Tibial nerve (tissue), 4 donors: ENCODE measurements at places on chromosomes 5 and 9. TPM values are rescaled to one million over a fixed set of nuclear protein-coding genes. Genes with fewer than 3 reads are reported as not detected.

- DNase-seq, result peak; percentile 35
- peaks cover 40% of the 10 kb centered on the region for H3K4me1 ChIP-seq
- H3K27me3 ChIP-seq, result no peaks in the 10 kb centered on the region
- H3K4me3 ChIP-seq, result peak overlapping the region; percentile 87
- no peaks in the 10 kb centered on the region for H3K36me3 ChIP-seq
Observed at GRCh38 chr9:2015581-2016407, 647 bp downstream of the SMARCA2 start.

GRCh38 chr5:72042097-72042496 lies 65.2 kb upstream of the MAP1B start:
- no peaks in the 10 kb centered on the region for H3K4me1 ChIP-seq
- H3K27ac ChIP-seq, result no peak overlapping the region
- no peaks in the 10 kb centered on the region for H3K27me3 ChIP-seq
- no peak overlapping the region for H3K4me3 ChIP-seq
- no peaks in the 10 kb centered on the region for H3K36me3 ChIP-seq

- H3K36me3 ChIP-seq, result no peaks in the 10 kb centered on the region
- no peak overlapping the region for H3K27ac ChIP-seq
- no peaks in the 10 kb centered on the region for H3K27me3 ChIP-seq
Observed at GRCh38 chr5:166430491-166431319, 1860.7 kb upstream of the WWC1 start.

DNA sequence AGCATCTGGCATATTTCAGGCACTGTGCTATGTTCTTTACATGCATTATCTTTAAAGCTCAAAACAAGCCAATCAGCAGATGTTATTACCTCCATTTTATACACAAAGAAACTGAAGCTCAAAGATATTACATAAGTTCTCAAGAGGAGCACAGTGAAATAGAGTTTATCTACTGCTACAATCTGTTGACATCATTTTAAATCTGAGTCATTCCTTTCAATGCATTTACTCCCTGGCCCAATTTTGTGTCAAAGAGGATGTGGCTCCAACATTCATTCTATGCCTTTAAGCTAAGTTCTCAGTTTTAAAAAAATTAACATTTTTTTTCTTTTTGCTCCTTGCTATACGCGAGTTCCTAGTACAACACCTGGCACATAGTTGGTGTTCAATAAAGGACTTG lies 486.3 kb upstream of the ZNF462 start:
- no peak overlapping the region for H3K4me3 ChIP-seq
- no peaks in the 10 kb centered on the region for H3K27me3 ChIP-seq
- H3K4me1 ChIP-seq, result no peaks in the 10 kb centered on the region
- H3K36me3 ChIP-seq, result no peaks in the 10 kb centered on the region

GRCh38 chr9:98488571-98489312 lies 220.0 kb downstream of the GABBR2 start:
- H3K27ac ChIP-seq, result no peak overlapping the region
- H3K27me3 ChIP-seq, result no peaks in the 10 kb centered on the region
- H3K4me1 ChIP-seq, result no peaks in the 10 kb centered on the region

- no peak overlapping the region for H3K27ac ChIP-seq
- no peaks in the 10 kb centered on the region for H3K36me3 ChIP-seq
- no peak for DNase-seq
- H3K4me1 ChIP-seq, result no peaks in the 10 kb centered on the region
- no peak overlapping the region for H3K4me3 ChIP-seq
- H3K27me3 ChIP-seq, result no peaks in the 10 kb centered on the region
Observed at GRCh38 chr5:37823433-37824152, 16.2 kb downstream of the GDNF start.

GRCh38 chr5:93407454-93407853 lies 173.6 kb downstream of the NR2F1-AS1 start:
- H3K4me3 ChIP-seq, result no peak overlapping the region
- H3K36me3 ChIP-seq, result no peaks in the 10 kb centered on the region
- no peaks in the 10 kb centered on the region for H3K27me3 ChIP-seq
- DNase-seq, result no peak

- DNase-seq, result no peak
- peaks cover 44% of the 10 kb centered on the region for H3K4me1 ChIP-seq
- H3K27me3 ChIP-seq, result no peaks in the 10 kb centered on the region
Observed at GRCh38 chr5:151094852-151095245, 14.0 kb upstream of the TNIP1 start.

DNA sequence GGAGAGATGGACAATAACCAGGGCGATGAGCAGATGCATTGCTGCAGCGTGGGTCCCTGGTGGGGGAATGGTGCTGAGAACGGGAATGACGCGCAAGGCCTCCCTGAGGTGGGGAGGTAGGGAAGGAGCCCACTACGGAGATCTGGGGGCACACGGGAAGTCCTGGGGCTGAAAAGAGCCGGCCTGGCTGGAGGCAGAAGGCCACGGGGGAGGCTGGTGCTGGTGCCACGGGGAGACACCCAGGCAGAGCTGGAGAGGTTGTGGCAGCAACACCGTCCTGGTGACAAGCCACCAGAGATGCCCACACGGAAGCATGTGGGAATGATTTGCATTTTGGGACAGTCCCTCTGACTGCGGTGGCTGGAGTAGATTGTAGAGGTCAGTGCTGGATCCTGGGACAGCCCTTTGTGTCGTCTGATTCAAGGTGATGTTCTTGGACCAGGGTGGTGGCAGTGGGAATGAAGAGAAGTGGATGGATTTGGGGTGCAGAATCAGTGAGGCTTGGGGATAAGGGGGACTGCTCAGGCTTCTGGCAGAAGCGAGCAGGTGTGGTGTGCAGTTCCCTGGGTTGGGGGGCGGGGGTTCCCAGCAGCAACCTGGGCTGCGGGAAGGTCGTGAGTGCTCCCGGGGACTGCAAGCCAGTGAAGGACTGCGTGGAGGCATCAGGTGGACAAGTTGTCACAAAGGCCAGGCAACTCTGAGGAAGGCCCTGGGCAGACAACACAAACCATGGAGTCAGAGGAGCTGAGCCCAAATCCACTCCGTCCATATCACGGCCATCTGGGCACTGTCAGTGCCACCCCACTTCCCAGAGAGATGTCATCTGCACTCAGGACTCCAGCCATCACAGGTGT lies 25.2 kb upstream of the CNOT6 start:
- no peaks in the 10 kb centered on the region for H3K36me3 ChIP-seq
- no peak overlapping the region for H3K27ac ChIP-seq
- peaks cover 13% of the 10 kb centered on the region for H3K4me1 ChIP-seq

DNA sequence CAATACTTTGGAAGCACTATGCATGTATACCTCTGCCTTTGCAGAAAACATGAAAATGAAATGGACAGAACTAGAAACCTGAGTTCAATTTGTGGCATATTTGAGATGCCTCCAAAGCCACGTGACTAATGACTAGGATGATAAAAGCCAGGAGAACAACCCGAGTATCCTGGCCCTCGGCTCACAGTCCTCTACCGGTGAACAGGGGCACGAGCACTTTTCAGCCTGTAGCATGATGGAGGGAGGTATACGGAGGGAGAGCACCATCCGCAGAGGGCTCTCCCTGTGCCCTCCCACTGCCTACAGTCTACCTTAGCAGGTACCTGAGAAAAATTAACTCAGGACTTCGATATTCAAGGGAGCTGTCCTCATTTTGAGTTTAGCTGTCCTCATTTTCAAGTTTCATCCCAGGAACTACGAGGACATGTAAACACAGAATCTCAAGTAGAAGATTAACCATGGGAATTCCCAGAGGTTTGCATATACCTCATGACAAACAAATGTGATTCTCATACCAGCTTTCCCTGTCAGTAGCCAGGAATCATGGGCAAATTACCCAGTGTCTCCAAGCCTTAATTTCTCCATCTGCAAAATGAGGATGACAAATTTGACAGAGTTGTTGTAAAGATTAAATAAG lies 249.3 kb downstream of the DNAH5 start:
- DNase-seq, result no peak
- H3K27ac ChIP-seq, result no peak overlapping the region
- H3K4me1 ChIP-seq, result no peaks in the 10 kb centered on the region
- no peaks in the 10 kb centered on the region for H3K27me3 ChIP-seq
- no peaks in the 10 kb centered on the region for H3K36me3 ChIP-seq
- no peak overlapping the region for H3K4me3 ChIP-seq

GRCh38 chr5:85602843-85603242 lies 1014.9 kb upstream of the COX7C start:
- H3K4me3 ChIP-seq, result no peak overlapping the region
- no peak overlapping the region for H3K27ac ChIP-seq
- DNase-seq, result no peak
- H3K4me1 ChIP-seq, result no peaks in the 10 kb centered on the region

GRCh38 chr5:26791021-26791420 lies 247.4 kb downstream of the CDH9 start:
- H3K36me3 ChIP-seq, result no peaks in the 10 kb centered on the region
- H3K4me3 ChIP-seq, result no peak overlapping the region
- H3K4me1 ChIP-seq, result no peaks in the 10 kb centered on the region
- H3K27me3 ChIP-seq, result no peaks in the 10 kb centered on the region
- no peak overlapping the region for H3K27ac ChIP-seq

GRCh38 chr9:31078175-31078574 lies 1306.3 kb upstream of the ACO1 start:
- no peak overlapping the region for H3K27ac ChIP-seq
- no peaks in the 10 kb centered on the region for H3K36me3 ChIP-seq
- no peak for DNase-seq
- no peaks in the 10 kb centered on the region for H3K27me3 ChIP-seq
- no peak overlapping the region for H3K4me3 ChIP-seq
- no peaks in the 10 kb centered on the region for H3K4me1 ChIP-seq

GRCh38 chr9:5195463-5195862 lies 10.0 kb upstream of the INSL6 start:
- DNase-seq, result no peak
- H3K4me1 ChIP-seq, result no peaks in the 10 kb centered on the region
- H3K4me3 ChIP-seq, result no peak overlapping the region
- no peaks in the 10 kb centered on the region for H3K36me3 ChIP-seq

- no peaks in the 10 kb centered on the region for H3K36me3 ChIP-seq
- no peak overlapping the region for H3K27ac ChIP-seq
- DNase-seq, result no peak
- no peaks in the 10 kb centered on the region for H3K4me1 ChIP-seq
- H3K4me3 ChIP-seq, result no peak overlapping the region
- H3K27me3 ChIP-seq, result no peaks in the 10 kb centered on the region
Observed at GRCh38 chr9:32293091-32293490, 91.4 kb upstream of the ACO1 start.

DNA sequence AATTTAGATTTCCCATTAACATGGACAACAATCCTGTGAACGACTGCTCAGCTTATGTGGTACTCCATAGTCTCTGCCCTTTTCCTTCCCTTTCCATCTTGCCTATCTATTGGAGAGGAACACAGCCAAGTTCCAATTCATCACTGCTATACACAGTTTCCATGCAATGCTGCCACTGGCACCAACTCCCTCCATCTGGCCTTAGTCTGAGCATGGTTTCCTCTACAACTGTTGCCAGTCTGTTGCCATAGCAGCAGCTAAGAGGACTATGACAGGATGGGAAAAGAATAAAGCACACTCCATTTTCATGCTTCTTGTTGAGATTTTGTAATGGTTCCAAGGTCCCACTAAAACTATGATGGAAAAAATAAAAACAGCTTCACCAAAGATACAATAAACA lies 189.0 kb downstream of the HCN1 start:
- no peak overlapping the region for H3K4me3 ChIP-seq
- no peaks in the 10 kb centered on the region for H3K36me3 ChIP-seq
- no peaks in the 10 kb centered on the region for H3K27me3 ChIP-seq
- no peaks in the 10 kb centered on the region for H3K4me1 ChIP-seq

DNA sequence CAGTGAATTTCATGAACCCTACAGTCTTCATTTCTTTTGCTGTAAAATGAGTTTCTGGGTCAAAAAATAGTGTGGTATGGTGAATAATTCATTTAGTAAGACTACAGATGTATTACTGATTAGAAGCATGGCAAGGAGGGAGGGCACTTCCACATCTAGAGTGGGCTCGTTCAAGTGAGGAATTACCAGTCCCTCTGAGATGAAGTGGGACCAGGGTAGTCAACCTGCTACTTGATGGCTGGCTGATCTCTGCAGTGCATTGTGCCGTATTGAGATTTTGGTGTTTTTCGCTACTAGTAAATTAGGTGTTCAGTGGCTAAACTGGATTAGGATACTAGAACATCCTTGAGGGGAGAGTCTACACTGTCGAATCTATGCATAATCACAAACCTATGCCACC lies 10.8 kb downstream of the CDC37L1 start:
- no peak overlapping the region for H3K4me3 ChIP-seq
- no peak for DNase-seq
- H3K36me3 ChIP-seq, result no peaks in the 10 kb centered on the region
- H3K27ac ChIP-seq, result no peak overlapping the region

DNA sequence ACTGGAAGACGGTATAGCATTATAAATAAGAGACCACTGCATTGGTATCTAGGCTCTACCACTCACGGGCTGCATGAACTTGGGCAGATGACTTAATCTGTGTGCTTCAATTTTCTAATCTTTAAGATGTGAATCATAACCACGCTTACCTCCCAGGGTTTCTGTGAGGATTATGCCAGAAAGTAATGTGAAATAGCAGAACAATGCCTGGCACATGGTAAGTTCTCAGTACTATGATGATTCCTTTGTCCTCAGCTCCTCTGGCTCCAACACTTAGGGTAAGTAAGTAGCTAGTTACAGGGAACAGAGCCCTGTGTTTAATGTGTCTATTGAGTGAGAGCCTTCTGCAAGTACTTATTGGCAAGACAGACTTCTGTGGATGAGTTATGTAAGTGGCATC lies 31.1 kb downstream of the POU4F3 start:
- H3K27ac ChIP-seq, result no peak overlapping the region
- H3K4me1 ChIP-seq, result no peaks in the 10 kb centered on the region
- H3K27me3 ChIP-seq, result no peaks in the 10 kb centered on the region
- no peaks in the 10 kb centered on the region for H3K36me3 ChIP-seq

DNA sequence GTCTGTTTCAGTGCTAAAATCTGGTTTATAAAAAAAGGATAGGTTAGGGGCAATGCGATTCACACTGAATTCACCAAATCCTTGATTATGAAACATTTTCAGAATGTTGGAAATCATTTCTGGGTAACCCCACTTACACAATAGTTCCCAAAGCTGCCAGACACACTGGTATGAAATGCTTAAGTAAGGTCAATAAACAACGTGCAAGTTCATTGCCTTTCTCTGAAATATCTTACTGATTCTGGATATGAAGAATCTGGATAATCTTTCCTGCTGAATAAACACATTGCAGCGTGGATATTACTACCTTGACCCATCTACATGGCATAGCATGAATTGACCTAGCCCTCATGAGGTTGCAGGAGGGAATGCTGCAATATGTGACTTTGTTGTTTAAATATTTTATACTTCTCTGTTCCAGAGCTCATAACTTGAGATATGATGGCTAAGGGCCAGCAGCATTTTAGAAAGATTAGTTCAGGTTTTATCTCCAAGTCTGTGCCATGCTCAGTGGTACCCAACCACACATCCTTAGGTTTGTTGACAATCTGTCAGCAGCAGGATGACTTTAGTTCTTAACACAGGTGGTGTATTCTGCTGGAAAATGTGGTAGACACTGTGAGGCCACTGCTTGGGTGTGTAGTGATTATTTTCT lies 121.0 kb downstream of the NREP start:
- H3K27ac ChIP-seq, result no peak overlapping the region
- no peak overlapping the region for H3K4me3 ChIP-seq
- H3K36me3 ChIP-seq, result no peaks in the 10 kb centered on the region
- DNase-seq, result no peak

The ARID3C gene
- 0.66 TPM for total RNA-seq

The PRUNE2 gene
- total RNA-seq, result 24.9 TPM

The TMEM161B gene
- total RNA-seq, result 17.4 TPM

The PCDHGA11 gene
- total RNA-seq, result 9.3 TPM

The NR5A1 gene
- total RNA-seq, result not detected

The CTNND2 gene
- 2.5 TPM for total RNA-seq

The SHC3 gene
- total RNA-seq, result 3.9 TPM

The ZNF366 gene
- 4.4 TPM for total RNA-seq

The TMEM215 gene
- 18.6 TPM for total RNA-seq
